Esophagus mucosa (tissue), 1 donor: ENCODE measurements at places on chromosomes 6 and 20.

- no peak for ATAC-seq
Measured at GRCh38 chr20:59268870-59269269, 31.5 kb upstream of the EDN3 start.

GRCh38 chr6:161199850-161200249, 74.0 kb downstream of the AGPAT4 start:
- ATAC-seq: no peak

DNA sequence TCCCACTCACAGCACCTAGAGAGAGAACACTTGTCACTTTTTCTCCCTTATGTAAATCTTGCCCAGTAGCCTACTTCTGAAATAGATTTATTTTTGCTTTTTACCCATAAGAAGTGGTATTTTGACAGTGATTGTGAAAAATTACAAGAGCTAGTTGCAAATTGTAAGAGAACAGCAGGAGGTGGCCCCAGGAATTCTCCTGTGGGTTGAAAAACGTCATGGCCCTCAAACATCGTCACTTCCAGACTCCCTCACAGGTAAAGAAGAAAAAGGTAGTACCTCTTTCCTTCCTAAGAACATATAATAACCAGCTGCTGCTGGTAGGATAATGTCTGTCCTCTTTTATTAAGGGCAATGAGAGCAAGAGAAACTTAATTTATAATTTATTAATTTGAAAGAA, 69.5 kb upstream of the LAMP5 start:
- no peak for ATAC-seq

GRCh38 chr20:49983123-49983847, 505 bp downstream of the SNAI1 start:
- ATAC-seq: peak; percentile 1

GRCh38 chr20:2206957-2207769, 88.6 kb upstream of the TGM3 start:
- peak; percentile 83 for ATAC-seq

DNA sequence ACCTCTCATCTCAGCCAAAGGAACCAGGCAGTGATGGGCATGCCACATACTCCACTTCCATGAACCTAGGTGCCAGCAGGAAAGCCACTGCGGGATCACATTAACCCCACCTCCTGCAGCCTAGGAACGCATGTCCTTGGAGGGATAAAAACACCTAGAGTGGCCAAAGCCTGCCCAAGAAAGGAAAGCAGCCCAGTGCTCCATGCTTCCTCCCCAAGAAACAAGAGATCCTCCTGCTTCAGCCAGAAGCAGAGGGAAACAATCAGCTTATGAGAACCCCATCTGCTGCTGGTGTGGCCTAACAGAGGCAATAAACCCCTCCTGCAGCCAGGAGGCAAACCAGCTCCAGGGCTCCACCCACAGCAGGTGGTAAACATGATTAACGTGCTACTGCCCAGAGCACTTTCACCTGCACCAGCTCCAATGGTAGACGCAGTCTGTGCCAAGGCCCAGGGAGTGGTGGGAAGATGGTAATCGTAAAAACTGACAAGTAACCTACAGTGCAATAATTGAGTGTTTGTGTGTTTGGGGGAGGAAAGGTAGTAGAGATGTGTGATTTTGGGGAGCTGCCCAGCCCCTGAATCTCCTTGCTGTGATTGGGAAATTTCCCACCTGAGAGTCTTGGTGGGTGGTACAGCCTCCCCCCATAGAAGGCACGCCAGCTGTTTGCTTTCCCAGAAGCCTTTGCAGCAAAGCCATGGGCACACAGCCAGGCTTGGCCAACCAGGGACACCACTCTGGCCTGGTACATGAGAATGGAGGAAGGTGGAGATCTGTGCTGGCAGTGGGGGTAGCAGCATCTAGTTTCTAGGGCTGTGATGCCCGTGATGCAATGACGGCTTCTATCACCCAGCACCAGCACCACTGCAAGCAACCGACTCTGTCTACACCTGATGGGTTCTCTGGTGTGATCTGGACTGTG, 50.6 kb upstream of the TBC1D7 start:
- peak; percentile 61 for ATAC-seq

- ATAC-seq: peak; percentile 74
Measured at GRCh38 chr6:54291146-54291545, 17.1 kb upstream of the TINAG start.

DNA sequence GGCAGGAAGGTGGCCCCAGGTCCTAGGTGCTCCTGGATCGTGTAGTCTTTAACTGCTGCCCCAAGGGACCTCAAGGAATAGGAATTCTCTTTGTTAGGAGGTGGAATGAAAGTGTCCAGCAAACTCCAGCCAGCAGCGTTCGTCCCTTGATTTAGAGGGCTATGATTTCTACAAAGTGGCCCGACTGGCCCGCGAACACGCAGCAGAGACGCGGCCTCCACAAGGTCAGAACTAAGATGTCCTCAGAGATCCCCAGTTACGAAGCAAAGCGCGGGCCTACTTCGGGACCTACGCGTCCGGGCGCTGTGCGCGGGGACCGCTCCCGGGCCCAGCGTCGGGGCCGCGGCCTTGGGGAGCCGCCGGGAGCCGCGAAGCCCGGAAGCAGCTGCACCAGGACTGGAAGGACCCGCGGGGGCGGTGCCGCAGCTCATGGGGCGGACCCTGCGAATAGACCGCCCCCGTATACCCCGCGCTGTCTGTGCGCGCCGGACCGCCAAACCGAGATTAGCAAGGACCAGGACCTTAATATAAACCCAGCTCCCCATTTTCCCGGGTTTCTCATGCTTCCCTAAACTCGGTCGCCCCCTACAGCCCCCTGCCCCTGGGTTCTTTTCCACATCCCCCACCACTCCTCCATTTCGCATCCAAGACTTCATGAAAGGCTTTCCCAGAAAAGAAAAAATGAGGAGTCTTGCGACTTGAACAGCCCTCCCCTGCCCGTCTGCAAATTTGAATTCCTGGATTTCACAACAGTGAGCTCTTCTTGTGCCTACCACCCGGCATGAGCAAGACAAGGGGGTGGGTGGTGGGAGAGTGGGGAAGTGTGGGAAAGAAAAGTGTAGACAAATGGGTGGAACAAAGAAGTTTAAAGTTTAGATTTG, at the start of gene C6orf47:
C6orf47 (minus strand) TSS at position 398 of the 881 bp plus-strand sequence. CDS start 831 bp downstream, outside the sequence.
- ATAC-seq: peak; percentile 68

DNA sequence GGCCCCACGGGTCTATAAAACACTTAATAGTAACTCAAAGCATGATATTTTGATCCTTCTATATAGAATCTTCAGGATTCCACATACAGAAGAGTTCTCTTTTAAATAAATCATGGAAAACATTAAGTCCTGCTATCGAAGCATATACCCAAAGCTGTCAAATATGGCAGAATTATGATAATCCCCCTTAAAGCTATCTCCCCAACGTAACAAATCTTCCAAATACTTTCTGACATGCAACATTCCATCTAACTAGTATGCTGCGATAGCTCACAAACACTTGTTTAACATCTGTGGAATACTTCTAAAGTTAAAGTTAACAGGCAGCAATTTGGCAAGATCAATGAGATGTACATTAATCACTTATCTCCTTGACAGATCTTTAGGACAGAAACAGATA, 371.0 kb upstream of the RUNX2 start:
- ATAC-seq: no peak

DNA sequence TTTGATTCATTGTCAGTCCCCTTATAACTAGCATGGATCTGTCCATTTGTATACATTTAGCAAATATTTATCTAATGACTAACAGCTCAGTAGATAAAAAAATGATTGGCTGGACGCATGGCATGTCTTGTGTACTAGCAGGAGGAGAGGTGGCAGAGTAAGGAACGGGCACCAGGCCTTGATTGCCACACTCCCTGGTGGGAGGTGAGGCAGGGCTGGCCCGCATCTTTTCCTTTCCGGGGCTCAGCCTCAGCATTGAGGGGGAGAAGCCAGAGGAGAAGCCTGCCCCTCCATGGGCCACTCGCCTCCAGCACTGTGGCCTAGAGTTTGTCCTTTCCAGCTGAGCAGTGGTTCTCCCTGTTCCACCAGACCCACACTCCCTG, 84.9 kb upstream of the TMEM181 start:
- ATAC-seq: peak; percentile 22

DNA sequence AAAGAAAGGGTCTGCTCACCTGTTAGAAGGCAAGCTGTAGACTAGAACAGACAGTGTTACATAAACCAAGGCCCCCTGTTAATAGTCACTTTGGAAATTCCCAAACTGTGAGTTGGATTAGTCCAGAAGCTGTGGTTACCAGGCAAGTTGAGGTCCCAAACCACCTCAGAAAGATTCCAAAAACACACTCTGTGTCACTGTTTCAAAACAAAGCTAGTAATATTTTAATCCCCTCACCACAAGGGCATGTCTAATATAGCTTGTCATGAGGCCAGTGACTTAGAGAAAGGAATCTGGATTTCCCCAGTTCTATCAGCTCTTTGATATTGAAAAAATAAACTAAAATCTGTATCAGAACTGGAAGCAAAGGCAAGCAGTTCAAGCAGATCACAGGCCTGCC, 244.6 kb downstream of the HAO1 start:
- no peak for ATAC-seq

GRCh38 chr6:118548136-118548535, at the start of gene PLN:
Gene PLN, plus strand, starts transcription at chr6:118548296. Its CDS starts 10,626 bp downstream, at chr6:118558922.
- ATAC-seq: no peak

GRCh38 chr20:2867081-2867864, 6.0 kb upstream of the PTPRA start:
- ATAC-seq: no peak

DNA sequence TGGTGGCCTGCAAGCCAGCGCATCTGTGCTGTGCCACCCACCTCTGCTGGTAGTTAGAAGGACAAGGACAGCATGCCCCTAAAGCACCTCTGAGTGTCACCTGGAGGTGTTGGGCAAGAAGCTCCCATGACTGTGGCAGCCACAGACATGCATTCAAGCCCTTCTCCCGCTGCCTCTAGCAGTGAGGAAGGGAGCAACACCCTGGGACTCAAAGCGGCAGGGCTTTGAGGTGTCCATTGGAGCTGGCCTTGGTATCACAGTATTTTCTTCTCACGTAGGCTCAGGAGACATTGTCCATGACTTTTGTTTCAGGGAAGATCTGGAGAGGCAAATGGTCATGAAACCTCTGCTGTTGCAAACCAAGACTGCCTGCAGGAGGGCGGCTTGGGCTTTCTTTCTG, 140.8 kb upstream of the RIN2 start:
- no peak for ATAC-seq

- no peak for ATAC-seq
Measured at GRCh38 chr20:43744966-43745730, 18.3 kb upstream of the GTSF1L start.

GRCh38 chr6:22873513-22874136, 304.3 kb downstream of the HDGFL1 start:
- no peak for ATAC-seq

DNA sequence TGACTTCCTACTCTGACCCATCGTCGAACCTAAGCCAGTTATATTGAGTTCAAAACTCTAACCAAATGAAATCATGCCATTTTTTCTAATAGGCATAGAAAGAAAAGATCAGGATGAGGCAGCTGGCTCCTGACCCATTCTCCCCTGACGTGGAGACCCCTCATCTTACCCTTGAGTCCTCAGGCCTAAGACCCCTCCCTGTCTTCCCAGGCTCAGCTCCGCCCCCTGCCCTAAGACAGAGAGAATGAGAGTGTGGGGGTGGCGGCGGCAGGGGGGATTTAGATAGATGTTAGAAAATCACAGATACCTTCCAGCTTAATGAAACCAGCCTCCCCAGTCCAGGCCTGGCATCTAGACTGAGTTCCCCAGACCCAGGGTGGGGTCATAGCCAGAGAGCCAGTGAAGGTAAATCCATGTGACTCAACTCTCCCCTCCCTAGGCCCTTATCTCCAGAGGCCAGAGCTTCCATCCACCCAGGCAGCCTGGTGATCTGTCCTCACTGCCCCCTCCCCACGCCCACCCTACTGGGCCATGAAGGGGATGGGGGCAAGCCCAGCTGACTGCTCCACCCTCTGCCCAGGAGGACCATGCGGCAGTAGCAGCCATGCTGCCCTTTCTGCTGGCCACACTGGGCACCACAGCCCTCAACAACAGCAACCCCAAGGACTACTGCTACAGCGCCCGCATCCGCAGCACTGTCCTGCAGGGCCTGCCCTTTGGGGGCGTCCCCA, 6.8 kb downstream of the TMEM63B start:
- ATAC-seq: no peak

DNA sequence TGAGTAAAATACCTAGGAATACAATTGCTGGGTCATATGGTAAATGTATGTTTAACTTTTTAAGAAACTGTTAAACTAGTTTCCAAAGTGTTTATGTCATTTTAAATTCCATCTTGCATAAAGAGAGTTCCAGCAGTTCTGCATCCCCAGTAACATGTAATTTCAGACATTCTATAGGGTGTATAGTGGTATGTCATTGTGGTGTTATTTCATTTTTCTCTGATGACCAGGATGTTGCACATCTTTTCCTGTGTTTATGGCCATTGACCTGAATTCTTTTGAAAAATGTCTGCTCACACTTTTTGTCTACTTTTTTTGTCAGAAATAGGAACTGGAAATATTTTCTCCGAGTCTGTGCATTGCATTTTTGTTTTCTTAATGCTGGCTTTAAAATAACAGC, 128.9 kb downstream of the TMEM200A start:
- no peak for ATAC-seq

GRCh38 chr6:131519670-131520436, 53.2 kb upstream of the ARG1 start:
- ATAC-seq: peak; percentile 64

- no peak for ATAC-seq
Measured at GRCh38 chr6:15001326-15001910, 244.5 kb upstream of the JARID2 start.

GRCh38 chr6:138405816-138406413, 1.9 kb downstream of the HEBP2 start:
- ATAC-seq: no peak

DNA sequence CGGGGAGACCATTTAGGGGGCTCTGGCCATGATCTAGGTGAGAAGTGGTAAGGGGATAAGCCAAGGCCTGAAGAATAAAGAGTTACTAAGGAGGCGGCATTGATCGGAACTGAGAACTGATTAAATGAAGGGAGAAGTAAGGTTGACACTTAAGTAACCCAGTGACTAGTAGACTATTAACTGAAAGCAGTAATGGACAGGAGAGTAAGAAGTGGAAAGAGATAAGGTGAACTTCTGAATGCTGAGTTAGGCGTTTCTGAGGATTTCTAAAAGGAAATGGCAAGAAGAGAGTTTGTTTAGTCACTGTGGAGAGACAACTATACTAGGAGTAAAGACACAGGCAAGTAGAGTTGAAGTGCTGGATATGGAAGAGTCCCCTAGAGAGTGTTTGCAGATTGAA, 1.9 kb downstream of the ABCF1 start:
- ATAC-seq: no peak

GRCh38 chr20:14583413-14583812, 246.0 kb upstream of the FLRT3 start:
- ATAC-seq: peak; percentile 97
